ENCODE measurements at places on chromosomes 4 and X.

- DNase-seq = no peak
These were observed 319.1 kb downstream of the GPAT3 start for GRCh38 chr4:83855044-83855443.

- DNase-seq = no peak
These were observed 1378.2 kb downstream of the STIM2 start for GRCh38 chr4:28238876-28239275.

- DNase-seq = no peak
These were observed 171.7 kb downstream of the ADAMTS3 start for GRCh38 chr4:72397314-72397713.

GRCh38 chrX:70264784-70265183, 3.4 kb upstream of the ARR3 start:
- DNase-seq = no peak

GRCh38 chr4:140353786-140354185, 19.7 kb upstream of the SCOC start:
- no peak for DNase-seq

DNA sequence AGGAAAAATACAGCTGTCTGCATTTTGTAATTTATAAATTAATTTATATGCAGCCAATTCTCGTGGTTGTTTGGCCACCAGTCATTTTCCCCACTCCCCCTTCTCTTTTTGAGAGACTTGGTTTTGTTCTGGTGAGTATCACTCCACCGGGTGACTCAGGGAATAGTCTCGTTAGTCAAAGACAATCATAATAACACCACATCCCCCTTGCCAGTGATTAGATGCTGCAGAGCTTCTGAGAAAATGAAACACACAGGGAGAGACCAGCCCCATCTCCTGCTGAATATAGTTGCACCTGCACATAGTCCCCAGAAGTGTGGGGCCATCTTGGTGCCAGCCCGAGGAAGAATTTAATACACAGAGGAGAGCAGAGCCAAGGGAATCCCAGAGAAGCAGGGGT, 8.0 kb upstream of the FNIP2 start:
- DNase-seq = no peak

- DNase-seq = peak; percentile 29
These were observed 130.2 kb downstream of the CHRDL1 start for GRCh38 chrX:110665223-110666002.

GRCh38 chr4:122619611-122620010, 1.3 kb downstream of the IL21 start:
- DNase-seq = no peak

GRCh38 chrX:29225670-29226069, 638.4 kb downstream of the IL1RAPL1 start:
- DNase-seq = no peak

- no peak for DNase-seq
These were observed 131.8 kb downstream of the SPOCK3 start for GRCh38 chr4:167102475-167102874.

DNA sequence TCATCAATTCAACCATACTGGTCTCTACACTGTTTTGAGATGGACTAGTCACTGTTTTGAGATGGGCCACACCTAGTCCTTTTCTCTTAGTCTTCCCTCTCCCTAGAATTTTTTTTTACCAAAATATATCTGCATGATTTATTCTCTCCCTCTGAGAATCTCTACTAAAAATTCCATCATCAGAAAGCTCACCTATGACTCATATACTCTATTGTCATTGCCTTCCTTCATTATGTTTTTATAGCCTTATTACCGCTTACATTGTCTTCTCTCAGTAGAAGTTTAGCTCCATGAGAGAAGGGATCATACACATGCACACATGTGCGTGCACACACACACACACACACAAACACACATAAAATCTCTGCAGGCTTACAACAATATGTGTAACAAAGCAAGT, 303.6 kb downstream of the PCDH10 start:
- DNase-seq = no peak

GRCh38 chrX:39576041-39576872, 521.5 kb downstream of the BCOR start:
- no peak for DNase-seq

GRCh38 chr4:145860897-145861296, 77.7 kb downstream of the ZNF827 start:
- no peak for DNase-seq
